ENCODE measurements at places on chromosomes 13 and 19. TPM values are rescaled to one million over a fixed set of nuclear protein-coding genes. Genes with fewer than 3 reads are reported as not detected.

The CLDND2 gene
- polyA plus RNA-seq, result 1.7 TPM

The GARIN5A gene
- polyA plus RNA-seq, result 10.6 TPM

DNA sequence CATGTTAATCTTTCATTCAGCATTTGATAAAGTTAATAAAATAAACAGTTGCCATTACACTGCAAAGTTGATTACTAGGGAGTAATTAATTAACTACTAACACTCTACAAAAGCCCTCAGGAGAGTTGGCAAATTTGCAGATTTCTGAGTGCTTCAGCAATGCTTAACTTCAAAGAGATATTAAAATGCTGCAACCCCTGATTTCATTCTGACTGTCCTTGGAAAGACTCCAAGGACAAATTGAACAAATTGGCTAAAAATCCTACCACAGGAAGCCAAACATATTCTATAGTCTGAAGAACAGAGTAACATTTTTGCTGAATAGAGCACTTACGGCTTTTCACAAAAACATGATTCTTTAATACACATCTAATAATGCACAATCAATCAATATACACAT lies 1543.0 kb downstream of the SLITRK5 start:
- DNase-seq, result no peak

DNA sequence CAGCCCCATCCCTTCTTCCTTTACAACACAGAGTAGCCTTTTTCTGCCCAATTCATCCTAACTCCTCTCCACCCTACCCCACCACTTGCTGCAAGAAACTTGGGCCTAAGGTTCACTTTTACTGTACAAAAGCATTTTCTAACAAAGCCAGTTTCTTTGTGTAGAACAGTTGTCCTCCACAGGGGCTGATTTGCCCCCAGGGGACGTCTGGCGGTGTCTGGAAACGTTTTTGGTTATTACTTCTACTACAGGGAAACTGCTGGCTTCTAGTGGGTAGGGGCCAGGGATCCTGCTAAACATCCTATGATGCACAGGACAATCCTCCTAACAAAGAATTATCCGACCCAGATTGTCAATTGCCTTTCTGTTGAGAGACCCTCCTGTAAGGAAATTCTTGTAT lies 7.3 kb upstream of the LMO7 start:
- DNase-seq, result no peak

The TBXA2R gene
- 4.2 TPM for polyA plus RNA-seq

DNA sequence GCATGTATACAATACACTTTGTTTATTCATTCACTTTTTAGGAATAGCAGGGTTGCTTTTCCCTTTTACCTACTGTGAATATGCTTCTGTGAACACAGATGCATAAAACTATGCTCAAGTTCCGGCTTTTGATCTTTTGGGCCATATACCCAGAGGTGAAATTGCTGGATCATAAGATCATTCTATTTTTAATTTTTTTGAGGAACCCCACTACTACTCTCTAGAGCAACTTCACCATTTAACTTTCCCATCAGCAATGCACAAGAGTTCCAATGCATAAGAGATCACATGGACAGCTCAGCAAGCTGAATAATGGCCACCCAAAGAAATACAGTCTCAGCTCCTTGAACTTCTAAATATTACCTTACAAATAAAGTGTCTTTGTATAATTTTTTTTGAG lies 17.0 kb upstream of the SIGLEC10 start:
- no peak for DNase-seq

GRCh38 chr13:75186379-75186778 lies 295.6 kb downstream of the TBC1D4 start:
- no peak for DNase-seq

The DMPK gene
- polyA plus RNA-seq, result 61.2 TPM

All from renal cortex interstitium (tissue), 15 donors.